ENCODE measurements at places on chromosomes 6 and 20. TPM values are rescaled to one million over a fixed set of nuclear protein-coding genes. Genes with fewer than 3 reads are reported as not detected.
A peak's percentile ranks its signal among the peaks of the same experiment; 100 is the strongest.

Gene TNXB
- polyA plus RNA-seq, result 156 TPM

GRCh38 chr20:23118766-23119165, 32.6 kb upstream of the CD93 start:
- no peak for DNase-seq

- no peak for DNase-seq
Measured at GRCh38 chr6:35128496-35128895, 12.6 kb downstream of the TCP11 start.

- DNase-seq, result peak; percentile 47
Measured at GRCh38 chr6:157541618-157542413, 160.8 kb downstream of the ZDHHC14 start.

- DNase-seq, result no peak
Measured at GRCh38 chr20:48629069-48629959, 198.5 kb downstream of the PREX1 start.

Measured in muscle of leg (tissue), 16 donors.